ENCODE measurements at places on chromosomes 4 and X.

DNA sequence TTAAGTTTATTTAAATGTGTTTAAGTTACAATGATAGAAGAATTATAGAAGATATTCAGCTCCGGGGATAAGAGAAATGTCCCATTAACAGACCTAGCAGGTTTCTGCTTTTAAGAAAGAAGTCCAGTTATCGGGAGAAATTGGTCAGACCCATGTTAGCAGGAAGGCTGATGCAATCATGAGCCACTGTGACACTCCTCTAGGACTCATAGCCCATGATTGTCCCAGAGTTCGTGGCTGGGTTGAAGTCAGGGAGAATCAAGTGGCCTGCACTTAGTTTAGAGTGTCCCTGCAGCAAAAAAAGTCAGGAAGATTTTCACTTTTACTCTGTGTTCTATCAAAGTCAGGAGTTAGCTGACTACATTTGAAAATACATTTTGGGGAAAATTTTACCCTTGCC, 72.0 kb downstream of the TMEM144 start:
- DNase-seq, result no peak

GRCh38 chrX:129726307-129727111, 12.3 kb upstream of the XPNPEP2 start:
- peak; percentile 70 for DNase-seq

DNA sequence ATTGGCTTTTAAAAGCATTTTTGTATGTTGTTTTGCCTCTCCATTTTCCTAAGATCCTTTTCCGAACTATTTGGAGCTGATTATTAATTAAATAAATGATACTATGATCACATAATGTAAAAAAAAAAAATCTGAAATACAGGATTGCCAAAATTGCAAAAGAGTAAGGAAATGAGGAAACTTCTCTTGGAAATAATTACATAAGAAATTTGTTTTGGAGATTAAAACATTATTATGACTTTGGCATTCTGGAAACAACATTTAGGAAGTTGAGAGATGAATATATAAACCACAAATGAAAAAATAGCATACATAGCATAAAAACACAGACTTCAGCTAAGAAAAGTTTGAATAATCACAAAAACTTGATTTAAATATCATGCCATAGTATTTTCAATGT, 33.5 kb downstream of the PF4 start:
- DNase-seq, result no peak

- no peak for DNase-seq
Observed at GRCh38 chr4:48064349-48064748, 47.8 kb downstream of the NIPAL1 start.

DNA sequence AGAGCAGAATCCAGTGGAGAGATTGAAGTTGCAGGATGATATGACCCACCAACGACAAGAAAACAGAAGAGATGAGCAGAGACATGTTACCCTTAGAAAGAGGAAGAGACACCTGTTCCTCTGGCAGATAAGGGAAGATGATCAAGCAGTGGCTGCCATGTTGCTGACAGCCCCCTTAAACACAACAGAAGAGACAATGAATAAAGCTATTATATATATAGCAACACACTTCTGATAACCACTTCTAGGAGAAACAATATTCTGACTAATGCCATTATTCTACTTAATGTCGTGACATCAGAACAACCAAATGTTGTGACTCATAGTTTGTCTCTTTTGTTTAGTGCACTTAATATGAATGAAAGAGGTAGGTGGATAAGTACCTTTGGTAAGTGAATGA, 44.9 kb downstream of the SH3RF1 start:
- DNase-seq, result no peak

GRCh38 chr4:1378559-1379231, 27.5 kb downstream of the NKX1-1 start:
- DNase-seq, result peak; percentile 3

DNA sequence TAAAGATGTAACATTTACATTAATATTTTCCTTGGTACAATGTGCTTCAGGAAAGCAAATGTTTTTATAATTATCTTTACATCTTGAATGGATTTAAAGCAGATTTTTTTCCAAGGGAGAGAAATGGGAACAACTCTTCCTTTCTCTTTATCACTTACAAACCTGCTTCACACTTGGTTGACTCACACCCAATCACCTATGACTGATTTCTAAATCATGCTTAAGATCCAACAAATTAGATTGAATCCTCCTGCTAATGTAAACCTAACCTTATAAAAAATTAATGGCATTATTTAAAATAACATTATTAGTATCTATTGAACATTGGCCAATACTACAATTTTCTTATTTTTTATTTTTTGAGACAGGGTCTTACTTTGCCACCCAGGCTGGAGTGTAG, 127.1 kb downstream of the INPP4B start:
- DNase-seq, result no peak

- peak; percentile 38 for DNase-seq
Observed at GRCh38 chr4:76570141-76570973, 135.3 kb downstream of the SHROOM3 start.

DNA sequence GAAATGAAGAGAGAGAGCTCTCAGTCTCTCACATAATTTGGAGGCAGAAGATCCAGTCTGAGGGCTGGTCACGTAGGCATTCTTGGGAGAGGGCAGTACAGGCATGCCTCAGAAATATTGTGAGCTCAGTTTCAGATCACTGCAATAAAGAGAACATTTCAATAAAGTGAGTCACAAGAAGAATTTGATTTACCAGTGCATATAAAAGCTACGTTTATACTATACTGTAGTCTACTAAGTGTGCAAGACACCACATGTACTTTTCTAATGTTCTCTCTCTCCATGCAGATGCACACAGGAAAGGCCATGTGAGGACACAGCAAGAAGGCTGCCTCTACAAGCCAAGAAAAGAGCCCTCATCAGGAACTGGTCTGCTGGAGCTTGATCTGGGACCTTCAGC, 583.5 kb upstream of the FAT1 start:
- no peak for DNase-seq

- DNase-seq, result no peak
Observed at GRCh38 chr4:41212616-41213203, 1.6 kb downstream of the APBB2 start.

DNA sequence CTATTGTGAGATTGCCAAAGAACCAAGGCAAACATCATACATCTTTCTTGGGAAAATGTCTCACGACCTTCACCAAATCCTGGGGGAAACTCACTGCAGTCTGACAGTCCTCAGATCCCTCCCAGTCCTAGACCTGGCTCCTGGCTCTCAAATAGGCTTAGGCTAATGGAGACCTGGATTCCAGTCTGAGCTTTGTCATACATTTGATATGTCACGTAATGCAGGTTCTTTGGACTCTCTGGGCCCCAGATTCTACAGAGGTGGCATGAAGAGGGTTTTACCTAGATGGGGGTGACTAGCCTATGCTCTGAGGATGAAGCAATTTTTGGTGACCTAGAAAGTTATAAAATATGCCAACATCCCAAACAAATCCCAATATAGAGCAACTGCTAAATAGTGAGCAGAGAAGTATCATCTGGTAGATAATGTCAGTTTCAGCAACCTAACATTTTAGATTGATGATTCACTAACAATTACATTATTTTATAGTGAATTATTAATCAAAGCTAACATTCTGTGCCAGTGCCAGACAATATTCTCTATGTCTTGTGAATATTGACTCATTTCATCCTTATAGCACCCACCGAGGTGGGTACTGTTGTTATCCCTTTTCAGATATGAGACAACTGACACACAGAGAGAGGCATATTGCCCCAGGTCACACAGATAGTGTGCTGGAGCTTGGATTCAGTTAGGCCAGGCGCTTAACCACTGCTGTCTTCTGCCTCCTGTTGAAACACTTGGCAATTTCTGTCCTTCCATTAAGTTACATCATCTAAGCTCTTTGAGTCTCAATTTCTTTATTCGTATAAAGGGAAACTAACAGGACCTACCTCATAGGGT, 195.4 kb upstream of the MAMLD1 start:
- DNase-seq, result no peak
